ENCODE measurements at places on chromosomes 1 and 21. TPM values are rescaled to one million over a fixed set of nuclear protein-coding genes. Genes with fewer than 3 reads are reported as not detected.

DNA sequence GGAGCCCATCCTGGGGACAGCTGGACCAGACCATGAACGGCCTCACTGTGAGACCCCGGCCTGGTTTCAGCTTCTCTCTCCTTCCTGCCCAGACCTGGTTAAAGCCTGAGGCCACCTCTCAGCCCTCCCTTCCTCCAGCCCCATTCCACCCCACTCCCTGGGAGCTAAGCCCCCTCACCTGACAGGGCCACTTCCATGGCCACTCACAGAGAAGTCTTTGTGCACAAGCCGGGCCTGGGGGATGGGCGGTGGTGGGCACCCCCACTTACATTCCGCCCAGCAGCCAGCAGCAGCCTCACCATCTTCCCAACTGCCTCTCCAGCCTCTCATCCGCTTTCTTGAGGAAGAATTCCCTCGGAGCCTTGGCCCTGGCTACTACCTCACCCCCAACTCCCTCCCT, 40.4 kb downstream of the RHBG start:
- no peak for DNase-seq

DNA sequence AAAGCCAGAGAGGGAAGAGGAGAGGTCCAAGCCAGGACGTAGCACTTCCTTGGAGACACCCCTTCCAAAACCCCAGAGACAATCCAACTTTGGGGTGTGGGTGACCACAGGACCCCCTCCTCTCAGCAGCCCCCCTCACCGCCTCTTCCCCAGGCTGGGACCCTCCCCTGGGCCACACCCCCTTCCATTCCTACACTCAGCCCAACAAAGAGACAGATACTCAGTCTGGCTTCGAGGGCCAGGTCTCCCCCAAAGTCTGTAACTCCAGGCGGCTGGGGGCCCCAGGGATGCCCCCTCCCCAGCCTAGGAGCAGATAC, 1.4 kb downstream of the MEX3A start:
- DNase-seq, result no peak

DNA sequence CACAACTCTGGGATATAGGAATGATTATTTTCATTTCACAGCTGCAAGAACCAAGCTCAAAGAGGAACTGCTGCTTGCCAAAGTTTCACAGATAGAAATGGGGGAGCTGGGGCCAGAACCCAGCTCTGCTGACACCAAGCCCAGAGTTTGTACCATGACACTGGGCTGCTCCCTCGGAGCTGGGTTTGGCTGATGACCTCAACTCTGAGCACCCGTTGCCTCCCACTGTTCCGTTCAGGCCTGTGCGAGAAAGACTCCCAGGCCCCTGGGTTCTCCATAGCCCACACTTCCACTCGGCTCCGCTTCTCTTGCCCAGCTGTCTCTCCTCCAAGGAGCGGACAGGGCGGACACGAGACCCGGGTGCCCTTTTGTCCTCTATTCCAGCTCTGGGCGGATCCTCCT, 55.2 kb downstream of the NGF start:
- DNase-seq, result peak; percentile 82

DNA sequence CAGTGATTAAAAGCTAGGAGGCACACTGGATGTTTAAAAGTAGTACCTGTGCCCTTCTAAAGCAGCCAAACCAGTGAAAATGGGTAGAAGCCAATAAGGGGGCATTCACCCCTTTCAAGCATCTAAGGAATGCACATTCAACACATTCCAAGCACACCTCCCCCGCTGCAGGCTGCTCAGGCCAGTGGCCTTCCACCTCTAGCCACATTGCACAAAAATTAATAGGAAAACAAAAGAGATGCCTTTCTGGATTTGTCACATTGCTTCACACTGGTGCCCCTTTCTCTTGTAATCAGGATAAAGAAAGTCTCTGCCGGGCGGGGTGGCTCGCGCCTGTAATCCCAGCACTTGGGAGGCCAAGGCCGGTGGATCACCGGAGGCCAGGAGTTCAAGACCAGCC, 834.0 kb downstream of the USP25 start:
- no peak for DNase-seq

GRCh38 chr1:167933788-167934187, 2.7 kb upstream of the DCAF6 start:
- no peak for DNase-seq

DNA sequence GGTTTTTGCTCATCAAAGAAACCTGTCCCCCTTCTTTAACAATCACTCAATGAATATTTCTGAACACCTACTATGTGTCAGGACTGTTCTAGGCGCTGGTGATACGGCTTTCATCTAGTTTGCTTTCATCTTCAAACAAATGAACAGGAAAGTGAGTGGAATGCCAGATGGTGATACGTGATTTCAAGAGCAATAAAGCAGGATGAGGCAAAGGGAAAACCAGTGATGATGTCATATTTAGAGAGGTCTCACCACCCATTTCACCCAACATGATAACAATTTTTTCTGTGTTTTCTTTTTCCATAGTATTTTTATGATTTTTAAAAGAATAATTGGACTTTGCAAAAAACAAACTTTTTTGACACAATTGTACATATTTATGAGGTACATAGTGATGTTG, 11.3 kb upstream of the SLC6A17 start:
- no peak for DNase-seq

DNA sequence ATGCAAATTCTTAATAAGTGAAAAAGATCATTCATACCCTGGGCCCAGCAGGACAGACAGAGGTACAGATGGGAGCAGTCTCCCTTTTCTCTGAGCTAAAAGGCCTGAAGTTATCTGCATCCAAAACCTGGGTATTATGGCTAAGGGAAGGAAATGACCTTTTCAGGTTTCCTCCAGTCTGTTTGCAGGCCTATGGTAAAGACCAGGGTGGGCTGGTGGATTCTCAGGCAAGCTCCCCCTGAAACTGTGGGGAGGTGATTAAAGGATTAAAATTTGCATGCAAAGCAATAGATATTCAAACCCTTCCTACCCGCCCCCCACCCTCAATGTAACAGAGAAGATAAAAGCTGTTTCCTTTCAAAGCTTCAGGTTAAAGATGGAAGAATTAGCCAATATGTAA, 471.8 kb upstream of the RUNX1 start:
- DNase-seq, result no peak

- DNase-seq, result no peak
Observed at GRCh38 chr1:157956732-157957131, 36.7 kb upstream of the KIRREL1 start.

DNA sequence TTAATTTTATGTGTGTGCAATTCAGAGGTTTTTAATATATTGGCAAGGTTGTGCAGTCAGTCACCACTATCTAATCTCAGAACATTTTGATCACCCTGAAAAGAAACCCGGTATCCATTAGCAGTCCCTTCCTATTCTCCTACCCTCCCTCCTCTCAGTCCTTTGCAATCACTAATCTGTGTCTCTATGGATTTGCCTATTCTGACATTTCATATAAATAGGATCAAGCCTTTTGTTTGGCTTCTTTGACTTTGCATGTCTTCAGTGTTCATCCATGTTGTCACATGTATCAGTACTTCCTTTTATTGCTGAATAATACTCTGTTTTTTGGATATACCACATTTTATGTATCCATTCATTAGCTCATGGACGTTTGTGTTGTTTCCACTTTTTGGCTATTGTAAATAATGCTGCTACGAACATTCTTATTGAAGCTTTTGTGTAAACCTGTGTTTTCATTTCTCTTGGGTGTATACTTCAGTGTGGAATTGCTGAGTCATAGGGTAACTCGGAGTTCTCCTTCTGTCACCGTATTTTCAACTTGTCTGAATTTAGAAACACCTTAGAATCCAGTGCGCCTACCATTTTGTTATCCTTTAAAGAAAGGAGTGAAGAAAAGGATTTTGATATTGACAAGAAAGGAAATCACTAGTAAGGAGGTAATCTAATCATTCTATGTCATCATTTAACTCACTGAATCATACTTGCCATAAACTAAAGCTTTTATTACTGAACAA, 3.4 kb downstream of the CEP85 start:
- DNase-seq, result no peak

DNA sequence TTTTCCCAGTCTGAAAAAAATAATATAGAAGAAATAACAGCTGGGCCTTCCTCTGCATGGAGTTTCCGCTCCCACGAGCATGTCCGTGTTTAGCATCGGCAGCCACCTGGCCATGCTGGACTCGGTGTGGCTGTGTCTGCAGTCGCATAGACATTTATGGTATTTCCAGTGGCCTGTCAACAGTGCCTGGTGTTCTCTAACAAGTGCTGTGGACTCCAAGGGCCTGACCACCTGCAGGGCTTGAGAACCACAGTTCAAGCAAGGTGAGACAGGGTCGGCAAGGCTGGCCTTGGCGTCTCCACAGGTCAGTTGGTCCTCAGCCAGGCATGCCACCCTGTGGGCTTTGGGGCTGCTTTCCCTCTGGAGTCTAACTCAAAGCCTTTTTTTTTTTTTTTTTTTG, 124.8 kb downstream of the PGBD5 start:
- DNase-seq, result no peak

- DNase-seq, result no peak
Observed at GRCh38 chr1:234518876-234519275, 39.9 kb upstream of the TARBP1 start.

- DNase-seq, result no peak
Observed at GRCh38 chr1:167258858-167259257, 38.2 kb downstream of the POU2F1 start.

DNA sequence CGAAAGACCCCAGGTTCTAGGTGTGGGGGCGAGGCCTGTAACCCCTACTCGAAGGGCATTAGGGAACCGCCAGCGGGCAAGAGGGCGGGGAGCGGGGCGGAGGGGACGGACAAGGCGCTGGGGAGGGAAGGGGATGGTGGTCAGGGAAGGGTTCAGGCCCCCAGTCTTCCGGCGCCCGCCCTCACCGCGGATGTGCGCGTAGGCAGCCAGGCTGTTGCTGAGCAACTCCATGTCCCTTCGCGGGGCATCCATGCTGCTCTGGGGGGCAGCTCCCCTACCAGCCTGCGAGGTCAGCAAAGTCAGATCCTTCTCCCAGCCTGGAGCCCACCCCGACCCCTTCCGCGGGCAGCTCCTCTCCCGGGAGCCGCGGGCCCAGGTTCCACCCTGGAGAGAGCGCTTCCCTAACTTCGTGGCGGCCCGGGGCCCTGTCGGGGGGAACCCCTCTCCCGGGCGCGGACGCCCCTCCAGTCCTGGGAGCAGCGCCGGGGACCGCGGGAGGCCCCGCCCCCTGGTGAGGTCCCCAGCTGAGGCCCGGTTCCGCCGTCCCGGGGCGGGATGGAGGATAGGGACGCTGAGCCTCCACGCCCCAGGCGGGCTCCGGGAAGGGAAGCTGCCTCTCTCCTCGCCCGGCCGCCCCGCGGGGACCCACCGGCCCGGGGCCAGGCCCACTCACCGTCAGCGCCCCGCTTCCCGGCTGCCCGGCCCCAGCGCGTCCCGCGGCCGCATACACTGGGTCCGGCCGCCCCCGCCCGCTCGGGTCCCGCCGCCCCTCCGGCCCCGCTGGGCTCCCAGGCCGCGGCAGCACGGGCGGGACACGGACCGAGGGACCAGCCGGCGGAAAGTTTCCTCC, 434 bp downstream of the EVA1B start:
- DNase-seq, result peak; percentile 61

- DNase-seq, result no peak
Observed at GRCh38 chr1:60762911-60763310, 319.4 kb upstream of the NFIA start.

GRCh38 chr1:153180556-153180955, 22.7 kb upstream of the LELP1 start:
- DNase-seq, result no peak

DNA sequence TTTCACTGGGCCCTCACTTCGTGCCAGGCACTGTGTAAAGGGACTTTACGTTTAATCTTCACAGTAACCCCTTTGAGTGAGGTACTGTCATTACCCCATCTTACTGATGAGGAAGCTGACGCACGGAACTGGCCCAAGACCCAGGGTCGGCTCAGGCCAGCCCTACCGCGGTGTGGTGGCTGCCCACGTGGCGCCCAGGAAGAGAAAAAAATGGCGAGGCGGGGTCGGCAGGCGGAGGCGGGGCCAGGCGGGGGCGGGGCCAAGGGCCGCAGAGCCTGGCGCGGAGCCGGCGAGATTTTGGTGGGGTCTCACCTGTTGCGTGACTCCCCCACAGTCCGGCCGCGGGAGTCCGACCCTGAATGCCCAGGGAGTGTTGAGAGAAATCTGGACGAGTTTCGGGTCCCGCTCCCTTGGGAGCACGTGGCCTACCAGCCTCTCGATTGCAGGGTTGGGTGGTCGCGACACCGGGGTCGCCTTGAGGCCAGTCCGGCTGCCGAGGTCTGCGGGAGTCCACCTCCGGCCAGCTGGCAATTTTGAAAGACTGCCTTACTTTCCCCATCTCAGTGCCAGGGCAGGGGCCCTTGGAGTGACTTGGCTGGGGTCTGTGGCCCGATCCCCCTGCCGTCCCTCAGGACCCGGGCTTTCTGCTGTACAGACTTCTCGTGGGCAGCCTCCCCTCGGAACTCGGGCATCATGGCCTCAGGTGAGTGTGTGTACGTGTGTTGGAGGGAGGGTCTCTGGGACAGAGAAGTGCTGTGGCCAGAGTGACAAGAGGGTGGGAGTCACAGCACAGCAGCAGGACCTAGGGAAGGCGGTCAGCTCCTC, at the start of the genes AMPD2 and GNAT2:
Gene AMPD2, plus strand, starts transcription at position 262 of the 825 bp plus-strand sequence. CDS start 1,339 bp downstream, outside the sequence.
Gene GNAT2, minus strand, starts transcription at position 41 of the 825 bp plus-strand sequence. CDS start 6,746 bp downstream, outside the sequence.
- peak; percentile 77 for DNase-seq

GRCh38 chr1:76659171-76659940, 207.9 kb upstream of the ST6GALNAC5 start:
- no peak for DNase-seq

DNA sequence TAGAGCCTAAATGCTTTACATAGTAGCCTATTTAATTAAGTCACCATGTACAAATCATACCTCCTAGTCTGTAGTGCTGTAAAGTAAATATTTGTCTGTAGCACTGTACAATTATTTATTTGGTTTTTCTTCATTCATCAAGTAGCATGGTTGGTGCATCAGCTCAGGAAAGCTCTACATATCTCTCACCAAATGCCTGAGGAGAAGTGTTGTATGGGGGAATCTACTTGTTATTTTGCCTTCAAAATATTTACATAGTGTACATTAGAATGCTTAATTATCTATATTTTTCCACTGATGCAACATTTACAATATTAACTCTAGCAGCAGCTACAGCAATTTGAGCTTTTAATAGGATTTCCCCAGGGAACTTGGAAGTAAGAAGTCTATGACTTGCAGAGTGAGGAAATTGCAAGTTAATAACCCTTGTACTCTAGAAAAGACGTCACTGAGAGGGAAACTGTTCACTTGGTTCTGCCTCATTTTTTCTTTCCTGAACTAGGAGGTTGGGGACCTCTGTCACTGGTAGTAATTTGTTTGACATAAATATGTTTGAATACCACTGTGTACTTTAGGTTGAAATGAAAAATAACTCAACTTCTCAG, 207.4 kb downstream of the PDE4B start:
- DNase-seq, result no peak

Gene STX12
- 19.0 TPM for total RNA-seq

Gene NBPF10
- 1.1 TPM for total RNA-seq

Gene CXADR
- 22.4 TPM for total RNA-seq

Gene POU2F1
- 10.3 TPM for total RNA-seq

Gene RSPH1
- total RNA-seq, result not detected

Gene SCYL3
- 5.7 TPM for total RNA-seq

Gene USH2A
- total RNA-seq, result 4.0 TPM

Gene BCAN
- 0.26 TPM for total RNA-seq

Gene TNFRSF8
- total RNA-seq, result 1.7 TPM

Data from heart right ventricle (tissue), 16 donors.